ENCODE measurements at places on chromosomes 13 and 19. TPM values are rescaled to one million over a fixed set of nuclear protein-coding genes. Genes with fewer than 3 reads are reported as not detected.

The C1QTNF9 gene
- not detected for polyA plus RNA-seq

DNA sequence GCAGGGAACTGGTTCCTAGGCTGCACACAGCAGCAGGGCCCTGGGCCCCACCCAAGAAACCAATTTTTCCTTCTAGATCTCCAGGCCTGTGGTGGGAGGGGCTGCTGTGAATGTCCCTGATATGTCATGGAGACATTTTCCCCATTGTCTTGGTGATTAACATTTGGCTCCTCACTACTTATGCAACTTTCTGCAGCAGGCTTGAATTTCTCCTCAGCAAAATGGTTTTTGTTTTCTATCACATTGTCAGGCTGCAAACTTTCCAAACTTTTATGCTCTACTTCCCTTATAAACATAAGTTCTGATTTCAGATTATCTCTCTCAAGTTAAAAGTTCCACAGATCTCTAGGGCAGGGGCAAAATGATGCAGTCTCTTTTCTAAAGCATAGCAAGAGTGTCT is 310.2 kb upstream of the PCDH20 start:
- H3K36me3 ChIP-seq: no peaks in the 10 kb centered on the region
- no peak overlapping the region for H3K4me3 ChIP-seq

The KIR2DL4 gene
- not detected for polyA plus RNA-seq

- no peaks in the 10 kb centered on the region for H3K4me1 ChIP-seq
- no peaks in the 10 kb centered on the region for H3K36me3 ChIP-seq
- H3K27ac ChIP-seq: no peak overlapping the region
- peak; percentile 95 for DNase-seq
Observed at GRCh38 chr19:50147462-50148423, 15.3 kb downstream of the IZUMO2 start.

The S1PR5 gene
- not detected for polyA plus RNA-seq

The DNAAF3 gene
- polyA plus RNA-seq: not detected

DNA sequence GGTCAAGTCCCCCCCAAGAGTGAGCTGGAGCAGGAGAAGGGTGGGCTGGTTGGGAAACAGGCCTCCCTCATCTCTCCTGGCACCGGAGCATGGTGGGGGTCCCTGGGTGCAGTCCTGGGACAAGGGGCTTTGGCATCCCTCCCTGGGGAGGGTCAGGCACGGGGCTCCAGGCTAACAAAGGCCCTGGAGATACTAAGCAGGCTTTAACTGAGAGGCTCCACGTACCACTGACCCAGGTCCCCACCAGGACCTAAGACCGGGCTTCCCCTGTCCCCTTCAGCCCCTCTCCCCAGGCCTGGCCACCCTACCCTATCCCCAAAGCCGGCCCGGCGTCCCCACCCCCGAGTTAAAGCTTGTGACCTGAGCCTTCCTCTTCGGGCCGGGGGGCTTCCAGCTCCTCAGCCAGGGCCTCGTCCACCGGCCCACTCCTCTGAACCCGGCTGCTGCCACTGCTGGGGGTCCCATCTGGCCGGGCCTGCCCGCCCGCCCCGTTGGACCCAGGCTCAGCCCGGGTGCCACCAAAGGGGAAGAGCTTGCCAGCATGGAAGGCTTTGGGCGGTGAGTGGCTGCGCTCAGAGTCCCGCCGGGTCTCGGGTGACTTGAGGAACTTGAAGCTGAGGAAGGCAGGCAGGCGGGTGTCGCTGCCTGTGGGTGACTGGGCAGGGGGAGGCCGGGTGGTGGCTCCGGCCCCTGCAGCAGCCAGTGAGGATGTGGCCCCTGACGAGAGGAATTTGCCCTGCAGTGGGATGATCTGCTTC is 10.1 kb downstream of the ANO8 start:
- H3K36me3 ChIP-seq: peaks cover 47% of the 10 kb centered on the region
- peaks cover 14% of the 10 kb centered on the region for H3K4me1 ChIP-seq
- no peak for DNase-seq
- no peaks in the 10 kb centered on the region for H3K27me3 ChIP-seq
- no peak overlapping the region for H3K4me3 ChIP-seq
- no peak overlapping the region for H3K27ac ChIP-seq

- no peak overlapping the region for H3K27ac ChIP-seq
- H3K36me3 ChIP-seq: peaks cover 22% of the 10 kb centered on the region
- peaks cover 3% of the 10 kb centered on the region for H3K4me1 ChIP-seq
Observed at GRCh38 chr13:29550430-29550988, 45.0 kb downstream of the SLC7A1 start.

DNA sequence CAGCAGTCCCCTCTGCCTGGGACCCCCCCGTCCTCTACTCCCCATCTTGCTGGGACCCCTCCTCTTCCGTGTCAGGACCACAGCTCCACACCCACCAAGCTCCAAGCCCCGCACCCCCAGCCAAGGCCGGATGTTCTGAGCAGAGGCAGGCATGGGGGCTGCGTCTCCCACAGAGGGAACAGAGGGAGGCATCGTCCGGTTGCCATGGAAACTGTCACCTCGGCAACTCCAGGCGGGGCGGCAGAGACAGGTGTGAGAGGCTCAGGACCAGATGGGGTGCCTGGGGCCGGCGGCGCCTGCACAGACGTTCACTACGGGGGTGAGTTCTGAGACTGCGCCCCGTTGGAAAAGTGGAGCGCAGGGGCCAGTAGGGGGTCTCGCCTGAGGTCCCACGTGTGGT is 5.4 kb downstream of the RNU6-9 start:
- H3K27ac ChIP-seq: no peak overlapping the region
- DNase-seq: no peak
- H3K36me3 ChIP-seq: peaks cover 5% of the 10 kb centered on the region
- H3K27me3 ChIP-seq: no peaks in the 10 kb centered on the region

GRCh38 chr19:31578326-31578725 is 229.1 kb upstream of the TSHZ3 start:
- no peak overlapping the region for H3K27ac ChIP-seq
- no peaks in the 10 kb centered on the region for H3K4me1 ChIP-seq
- H3K4me3 ChIP-seq: no peak overlapping the region
- DNase-seq: no peak
- H3K36me3 ChIP-seq: no peaks in the 10 kb centered on the region
- H3K27me3 ChIP-seq: no peaks in the 10 kb centered on the region

- no peak for DNase-seq
- H3K4me3 ChIP-seq: no peak overlapping the region
- H3K4me1 ChIP-seq: peaks cover 27% of the 10 kb centered on the region
- H3K27me3 ChIP-seq: no peaks in the 10 kb centered on the region
Observed at GRCh38 chr13:97254816-97255215, 32.7 kb downstream of the MBNL2 start.

The ZSCAN4 gene
- polyA plus RNA-seq: not detected

The TTC9B gene
- 0.21 TPM for polyA plus RNA-seq

- H3K4me1 ChIP-seq: no peaks in the 10 kb centered on the region
- no peak overlapping the region for H3K27ac ChIP-seq
- no peak for DNase-seq
- no peak overlapping the region for H3K4me3 ChIP-seq
- no peaks in the 10 kb centered on the region for H3K36me3 ChIP-seq
- H3K27me3 ChIP-seq: no peaks in the 10 kb centered on the region
Observed at GRCh38 chr19:32289566-32290210, 55.7 kb upstream of the ZNF507 start.

The MAP4K1 gene
- 4.0 TPM for polyA plus RNA-seq

GRCh38 chr13:98626298-98626935 is 49.5 kb upstream of the STK24 start:
- no peaks in the 10 kb centered on the region for H3K36me3 ChIP-seq
- no peak overlapping the region for H3K4me3 ChIP-seq
- no peaks in the 10 kb centered on the region for H3K4me1 ChIP-seq
- H3K27me3 ChIP-seq: no peaks in the 10 kb centered on the region

The LILRA5 gene
- polyA plus RNA-seq: 1.6 TPM

The PSG11 gene
- not detected for polyA plus RNA-seq

GRCh38 chr19:56404705-56405056 is 549 bp downstream of the ZNF583 start:
- no peaks in the 10 kb centered on the region for H3K27me3 ChIP-seq
- no peak overlapping the region for H3K27ac ChIP-seq
- DNase-seq: no peak
- H3K4me1 ChIP-seq: peaks cover 4% of the 10 kb centered on the region
- peak overlapping the region; percentile 85 for H3K4me3 ChIP-seq

GRCh38 chr13:22925881-22926747 is 254.7 kb upstream of the SGCG start:
- H3K27me3 ChIP-seq: no peaks in the 10 kb centered on the region
- no peaks in the 10 kb centered on the region for H3K4me1 ChIP-seq
- no peaks in the 10 kb centered on the region for H3K36me3 ChIP-seq
- peak overlapping the region; percentile 73 for H3K27ac ChIP-seq

The KLK4 gene
- not detected for polyA plus RNA-seq

DNA sequence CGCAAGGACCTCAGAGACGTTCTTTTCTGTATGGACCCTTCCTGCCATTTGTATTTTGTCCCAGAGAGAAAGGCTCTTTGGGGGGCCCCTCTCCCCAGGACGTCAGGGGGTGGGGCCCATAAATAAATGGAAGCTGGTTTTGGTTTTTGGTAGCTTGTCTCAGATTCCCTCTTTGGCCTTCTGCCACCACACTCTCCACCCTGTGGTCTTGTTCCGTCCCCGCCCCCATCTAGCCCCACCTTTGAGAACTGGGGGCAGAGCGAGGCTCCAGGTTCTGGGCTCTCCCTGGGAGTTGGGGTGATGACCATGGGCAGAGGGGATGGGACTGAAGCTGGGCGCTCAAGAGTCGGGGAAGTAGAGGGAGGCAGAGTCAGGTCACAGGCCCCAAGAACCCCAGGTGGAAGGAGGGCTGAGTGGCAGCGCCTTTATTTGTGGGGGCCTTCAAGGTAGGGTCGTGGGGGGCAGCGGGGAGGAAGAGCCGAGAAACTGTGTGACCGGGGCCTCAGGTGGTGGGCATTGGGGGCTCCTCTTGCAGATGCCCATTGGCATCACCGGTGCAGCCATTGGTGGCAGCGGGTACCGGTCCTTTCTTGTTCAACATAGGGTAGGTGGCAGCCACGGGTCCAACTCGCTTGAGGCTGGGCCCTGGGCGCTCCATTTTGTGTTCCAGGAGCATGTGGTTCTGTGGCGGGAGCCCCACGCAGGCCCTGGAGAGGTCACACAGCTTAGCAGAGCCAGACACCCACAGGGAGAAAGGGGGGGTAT is 3.3 kb downstream of the ISYNA1 start:
- no peak overlapping the region for H3K27ac ChIP-seq
- no peak for DNase-seq
- H3K27me3 ChIP-seq: no peaks in the 10 kb centered on the region
- no peaks in the 10 kb centered on the region for H3K4me1 ChIP-seq

DNA sequence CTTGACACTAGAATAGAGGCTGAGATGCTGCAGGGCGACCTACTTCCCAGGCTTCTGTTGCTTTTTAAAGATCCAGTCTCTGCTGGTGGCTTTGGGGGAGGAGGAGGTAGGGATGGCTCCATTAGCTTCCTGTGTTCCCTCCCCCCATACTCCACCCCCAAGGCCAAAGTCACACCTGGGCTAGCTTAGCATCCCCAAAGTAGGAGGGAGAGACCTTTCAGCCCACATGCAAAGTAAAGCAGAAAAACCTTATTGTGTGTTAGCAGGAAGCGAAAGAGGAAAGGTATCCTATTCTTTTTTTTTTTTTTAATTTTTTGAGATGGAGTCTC is 3.2 kb upstream of the TNPO2 start:
- H3K4me3 ChIP-seq: no peak overlapping the region
- H3K27me3 ChIP-seq: no peaks in the 10 kb centered on the region
- H3K36me3 ChIP-seq: peaks cover 12% of the 10 kb centered on the region

DNA sequence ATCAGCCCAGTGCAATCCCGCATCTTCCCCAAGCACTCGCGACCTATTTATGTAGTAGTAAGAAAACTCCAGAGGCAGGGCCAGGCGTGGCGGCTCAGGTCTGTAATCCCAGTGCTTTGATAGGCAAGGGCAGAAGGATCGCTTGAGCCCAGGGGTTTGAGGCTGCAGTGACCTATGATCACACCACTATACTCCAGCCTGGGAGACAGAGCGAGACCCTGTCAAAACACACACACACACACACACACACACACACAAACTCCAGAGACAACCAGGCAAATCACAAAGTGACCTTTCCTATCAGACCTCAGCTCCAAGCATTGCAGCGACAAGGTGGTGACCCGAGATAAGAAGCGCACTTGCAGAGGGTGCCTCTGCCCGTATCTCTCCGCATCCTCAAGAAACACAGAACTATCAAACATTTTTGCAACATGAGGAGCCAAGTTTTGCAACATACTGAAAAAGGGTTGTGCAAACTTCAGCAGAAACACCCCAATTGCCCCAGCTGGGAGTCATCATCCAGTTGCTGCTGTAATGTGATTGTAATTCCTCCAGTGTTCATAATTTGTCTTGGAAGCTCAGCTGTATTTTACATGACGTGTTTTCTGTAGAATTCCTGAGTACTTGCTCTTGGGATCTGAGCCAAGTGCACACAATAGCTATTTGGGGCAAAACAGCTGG is 8.7 kb upstream of the KLF2 start:
- H3K4me3 ChIP-seq: no peak overlapping the region
- no peaks in the 10 kb centered on the region for H3K36me3 ChIP-seq
- no peaks in the 10 kb centered on the region for H3K4me1 ChIP-seq

The SIGLEC12 gene
- polyA plus RNA-seq: 0.33 TPM

The PSG6 gene
- polyA plus RNA-seq: not detected

The PCDH8 gene
- polyA plus RNA-seq: 0.78 TPM

- H3K4me3 ChIP-seq: no peak overlapping the region
- H3K4me1 ChIP-seq: no peaks in the 10 kb centered on the region
- no peak for DNase-seq
- no peak overlapping the region for H3K27ac ChIP-seq
- no peaks in the 10 kb centered on the region for H3K27me3 ChIP-seq
Observed at GRCh38 chr13:45510672-45511071, 45.9 kb downstream of the COG3 start.

DNA sequence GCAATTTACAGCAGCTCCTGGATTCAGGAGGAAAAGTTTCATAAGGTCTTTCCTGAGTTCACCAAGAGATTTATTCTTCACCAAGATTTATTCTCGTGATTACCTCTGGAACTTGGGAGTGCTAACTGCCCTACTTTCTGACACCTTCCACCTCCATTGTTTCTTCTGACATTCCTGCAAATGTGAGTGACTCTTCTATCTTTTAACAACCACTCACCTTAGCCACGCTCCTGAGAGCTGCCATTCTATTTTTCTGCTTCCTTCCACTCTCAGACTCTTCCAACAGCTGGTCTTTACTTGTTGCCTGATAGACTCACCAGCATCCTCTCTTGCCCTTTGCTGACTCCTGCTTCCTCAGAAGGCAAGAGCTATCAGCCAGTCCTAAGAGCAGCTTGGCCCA is 11.5 kb upstream of the CBY2 start:
- DNase-seq: no peak
- H3K4me3 ChIP-seq: no peak overlapping the region
- no peaks in the 10 kb centered on the region for H3K4me1 ChIP-seq
- no peak overlapping the region for H3K27ac ChIP-seq

The RNF225 gene
- not detected for polyA plus RNA-seq

Measured in small intestine (tissue), 16 donors.